Dermis blood vessel endothelial cell (primary cell): ENCODE measurements at places on chromosomes 5 and 9.

- no peak for DNase-seq
Measured at GRCh38 chr5:173004447-173004846, 20.9 kb downstream of the ATP6V0E1 start.

DNA sequence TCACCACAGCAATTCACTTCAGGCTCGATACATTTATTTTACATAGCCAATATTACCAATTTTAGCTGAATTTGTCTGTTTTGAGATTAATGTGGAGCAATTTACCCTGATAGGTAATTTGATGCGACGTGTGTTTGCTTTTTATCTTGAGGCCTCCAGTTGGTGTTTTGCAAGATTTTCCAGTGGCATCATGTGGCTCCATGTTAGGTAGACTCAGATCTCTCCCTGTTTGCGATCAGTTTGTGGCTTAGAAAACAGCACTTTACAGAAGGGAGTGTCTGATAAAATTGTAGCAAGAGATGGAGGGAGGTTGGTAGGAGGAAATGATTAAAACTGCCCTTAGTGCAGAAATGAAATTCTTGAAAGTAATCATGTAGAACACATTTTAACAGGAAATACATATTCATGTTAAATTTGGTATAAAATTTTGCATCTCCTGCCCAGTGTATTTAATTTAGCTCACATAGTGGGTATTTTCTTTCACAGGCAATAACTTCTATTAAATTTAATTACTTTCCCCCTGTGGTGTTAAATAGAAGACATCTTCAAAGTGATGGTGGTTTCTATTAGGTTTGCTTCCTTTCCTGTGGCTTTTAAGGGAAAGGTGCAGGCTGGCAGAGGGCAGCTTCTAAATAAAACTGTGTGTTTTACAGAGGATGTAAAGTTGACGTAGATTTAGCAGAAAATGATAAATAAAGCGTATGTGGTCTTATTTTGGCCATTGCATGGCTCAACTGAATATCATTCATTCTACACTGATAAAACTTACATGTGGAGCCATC, 135.8 kb downstream of the KDM4C start:
- DNase-seq: no peak

- DNase-seq: no peak
Measured at GRCh38 chr9:109557481-109557880, 59.4 kb upstream of the PTPN3 start.

- DNase-seq: no peak
Measured at GRCh38 chr5:149168276-149168906, 27.1 kb downstream of the ABLIM3 start.

GRCh38 chr5:89458332-89458656, 575.3 kb upstream of the MEF2C start:
- no peak for DNase-seq

- DNase-seq: no peak
Measured at GRCh38 chr9:116594547-116594946, 92.6 kb upstream of the TRIM32 start.

DNA sequence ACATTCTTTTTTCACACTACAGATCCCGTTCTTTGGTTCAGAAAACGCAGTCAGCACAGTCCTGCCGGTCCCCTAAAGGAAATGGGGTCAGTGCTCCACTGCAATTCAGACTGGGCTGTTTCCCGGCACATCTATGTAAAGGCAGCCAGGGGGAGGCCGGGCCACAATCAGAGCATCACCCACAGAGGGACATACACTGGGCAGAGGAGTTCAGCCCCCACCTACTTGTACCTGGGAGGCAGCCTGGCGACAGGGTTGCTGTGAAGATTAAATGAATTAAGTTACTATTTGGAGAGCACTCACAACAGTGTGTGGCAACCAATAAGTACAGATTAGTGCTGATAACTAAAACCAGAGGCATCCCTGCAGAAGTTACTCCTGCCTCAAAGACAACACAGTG, 4.5 kb downstream of the PTPN3 start:
- DNase-seq: no peak
